ENCODE measurements at places on chromosomes 2 and 18. TPM values are rescaled to one million over a fixed set of nuclear protein-coding genes. Genes with fewer than 3 reads are reported as not detected.

DNA sequence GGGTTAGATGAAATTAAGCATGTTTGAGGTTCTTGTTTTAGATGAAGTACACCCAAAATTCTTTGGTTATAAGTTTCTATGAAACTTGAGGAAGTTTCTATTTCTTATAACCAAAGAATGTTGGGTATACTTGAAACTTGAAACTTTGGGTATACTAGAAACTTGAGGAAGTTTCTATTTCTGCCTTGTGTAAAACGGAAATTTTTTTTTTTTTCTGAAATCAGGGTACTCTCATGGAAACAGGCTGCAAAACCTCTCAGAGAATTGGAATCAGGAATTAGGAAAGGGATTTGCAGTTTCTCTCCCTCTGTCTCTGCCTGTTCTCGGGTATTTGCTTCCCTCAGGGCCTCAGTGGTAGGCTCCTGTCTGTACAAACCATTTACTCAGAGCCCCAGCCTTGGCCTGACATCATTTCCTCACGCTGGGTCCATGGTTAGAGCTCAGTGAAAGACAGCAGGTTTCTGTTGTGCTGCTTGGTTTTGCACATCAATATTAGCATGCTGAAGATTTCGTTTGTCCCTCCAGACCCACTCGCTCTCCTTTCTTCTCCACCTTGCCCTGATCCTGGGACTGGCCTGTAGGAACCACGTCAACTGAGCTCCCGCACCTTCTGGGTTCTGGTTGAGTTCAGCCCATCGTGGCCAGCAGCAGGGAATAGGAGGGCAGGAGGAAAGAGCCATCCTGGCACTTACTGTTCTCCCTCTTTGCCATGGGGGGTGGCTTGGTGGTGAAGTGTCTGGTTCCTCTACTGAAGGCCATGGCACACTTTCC lies 106.4 kb downstream of the POLR1A start:
- no peaks in the 10 kb centered on the region for H3K27me3 ChIP-seq
- peak overlapping the region; percentile 56 for H3K4me3 ChIP-seq

DNA sequence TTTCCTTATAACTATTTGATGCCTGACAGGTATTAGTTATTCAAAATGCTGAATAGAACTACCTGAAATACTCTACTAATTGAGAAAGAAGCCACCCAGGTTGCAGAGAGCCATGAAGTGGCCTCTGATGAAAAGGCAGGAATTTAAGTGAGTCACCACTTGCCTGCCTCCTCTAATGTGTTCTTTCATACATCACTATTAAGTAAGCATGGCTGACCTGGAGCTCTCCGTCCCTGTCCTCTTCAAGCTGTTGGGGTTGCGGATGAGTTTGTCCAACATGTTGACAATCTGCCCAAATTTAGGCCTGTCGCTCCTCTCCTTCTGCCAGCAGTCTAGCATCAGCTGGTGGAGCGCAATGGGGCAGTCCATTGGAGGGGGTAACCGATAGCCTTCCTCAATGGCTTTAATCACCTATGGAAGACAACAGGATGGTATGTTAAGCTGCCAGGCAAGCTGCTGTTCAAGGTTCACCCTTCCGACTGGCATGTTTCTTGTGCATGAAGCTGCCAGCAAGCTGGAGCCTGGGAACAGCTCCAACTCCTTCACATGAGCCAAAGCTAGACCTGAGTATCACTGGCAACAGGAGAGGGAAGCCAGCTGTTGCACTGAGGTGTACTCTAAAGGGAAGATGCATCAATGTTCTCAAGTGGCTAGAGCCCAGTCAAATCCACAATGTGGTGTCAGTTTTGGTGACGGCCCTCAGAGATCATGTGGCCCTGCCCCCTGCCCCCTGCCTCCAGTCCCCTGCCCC lies 142.2 kb downstream of the EPHA4 start:
- no peaks in the 10 kb centered on the region for H3K27me3 ChIP-seq
- DNase-seq: no peak

DNA sequence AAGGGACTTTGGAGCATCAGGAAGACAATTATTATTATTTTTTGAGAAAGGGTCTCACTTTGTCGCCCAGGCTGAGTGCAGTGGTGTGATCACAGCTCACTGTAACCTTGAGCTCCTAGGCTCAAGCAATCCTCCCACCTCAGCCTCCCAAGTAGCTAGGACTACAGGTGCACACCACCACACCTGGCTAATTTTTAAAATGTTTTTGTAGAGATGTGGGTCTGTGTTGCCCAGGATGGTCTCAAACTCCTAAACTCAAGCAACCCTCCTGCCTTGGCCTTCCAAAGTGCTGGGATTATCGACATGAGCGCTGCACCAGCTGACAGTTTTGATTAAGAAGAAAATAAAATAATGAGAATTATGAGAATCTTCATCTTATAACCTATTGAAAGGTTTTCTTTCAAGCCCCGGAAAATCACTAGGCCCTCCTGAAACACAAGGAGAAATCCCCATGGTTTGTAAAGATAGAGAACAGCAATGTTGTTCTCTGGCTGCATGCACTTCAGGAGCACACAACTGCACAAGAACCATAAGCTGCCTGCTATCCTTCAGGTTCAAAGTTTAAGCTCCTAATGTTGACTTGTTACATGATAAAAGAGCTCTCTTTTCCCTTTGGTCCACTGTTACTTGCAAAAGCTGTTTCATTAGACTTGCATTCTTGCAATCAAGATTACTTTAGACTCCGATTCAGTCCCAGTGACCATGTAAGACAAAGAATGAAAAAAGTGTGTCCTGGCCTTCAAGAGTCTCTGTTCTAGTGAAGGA lies 16.8 kb downstream of the NPC1 start:
- H3K27ac ChIP-seq: no peak overlapping the region
- no peak for DNase-seq
- no peak overlapping the region for H3K4me3 ChIP-seq
- no peaks in the 10 kb centered on the region for H3K27me3 ChIP-seq
- H3K4me1 ChIP-seq: peaks cover 26% of the 10 kb centered on the region

GRCh38 chr2:184026961-184027360 lies 571.4 kb upstream of the ZNF804A start:
- H3K4me1 ChIP-seq: no peaks in the 10 kb centered on the region
- no peak for DNase-seq
- no peaks in the 10 kb centered on the region for H3K36me3 ChIP-seq

- peaks cover 3% of the 10 kb centered on the region for H3K4me1 ChIP-seq
- no peak for DNase-seq
- no peak overlapping the region for H3K4me3 ChIP-seq
- H3K27ac ChIP-seq: no peak overlapping the region
Measured at GRCh38 chr2:10267036-10267435, 35.7 kb upstream of the HPCAL1 start.

DNA sequence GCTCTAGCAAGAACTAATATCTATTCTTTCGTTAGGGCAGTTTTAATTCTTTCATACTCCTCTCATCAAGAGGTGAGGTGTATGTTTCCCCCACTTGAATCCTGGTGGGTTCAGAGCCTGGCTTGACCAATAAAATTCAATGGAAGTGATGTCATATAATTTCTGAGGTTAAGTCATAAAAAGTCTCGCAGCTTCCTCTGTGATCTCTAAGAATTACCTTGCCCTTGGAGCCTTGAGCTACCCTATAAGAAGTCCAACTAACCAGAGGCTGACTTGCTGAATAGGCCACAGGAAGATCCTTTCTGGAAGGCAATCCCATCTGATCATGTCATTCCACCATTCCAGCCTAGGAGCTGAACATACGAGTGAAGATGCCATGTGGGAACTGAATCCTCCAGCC lies 26.1 kb upstream of the INO80D start:
- no peak overlapping the region for H3K4me3 ChIP-seq
- no peaks in the 10 kb centered on the region for H3K27me3 ChIP-seq
- H3K36me3 ChIP-seq: peaks cover 15% of the 10 kb centered on the region
- H3K27ac ChIP-seq: no peak overlapping the region

The NFATC1 gene
- total RNA-seq: 27.8 TPM

The COLEC11 gene
- 0.32 TPM for total RNA-seq

The MBP gene
- 101 TPM for total RNA-seq

GRCh38 chr2:239012228-239012627 lies 164.3 kb downstream of the TWIST2 start:
- H3K4me1 ChIP-seq: no peaks in the 10 kb centered on the region
- no peak overlapping the region for H3K4me3 ChIP-seq
- no peak for DNase-seq
- H3K36me3 ChIP-seq: no peaks in the 10 kb centered on the region
- no peak overlapping the region for H3K27ac ChIP-seq
- peaks cover 17% of the 10 kb centered on the region for H3K27me3 ChIP-seq

GRCh38 chr2:185428000-185428399 lies 310.6 kb upstream of the FSIP2 start:
- no peaks in the 10 kb centered on the region for H3K27me3 ChIP-seq
- no peaks in the 10 kb centered on the region for H3K36me3 ChIP-seq
- no peak overlapping the region for H3K27ac ChIP-seq
- H3K4me3 ChIP-seq: no peak overlapping the region

DNA sequence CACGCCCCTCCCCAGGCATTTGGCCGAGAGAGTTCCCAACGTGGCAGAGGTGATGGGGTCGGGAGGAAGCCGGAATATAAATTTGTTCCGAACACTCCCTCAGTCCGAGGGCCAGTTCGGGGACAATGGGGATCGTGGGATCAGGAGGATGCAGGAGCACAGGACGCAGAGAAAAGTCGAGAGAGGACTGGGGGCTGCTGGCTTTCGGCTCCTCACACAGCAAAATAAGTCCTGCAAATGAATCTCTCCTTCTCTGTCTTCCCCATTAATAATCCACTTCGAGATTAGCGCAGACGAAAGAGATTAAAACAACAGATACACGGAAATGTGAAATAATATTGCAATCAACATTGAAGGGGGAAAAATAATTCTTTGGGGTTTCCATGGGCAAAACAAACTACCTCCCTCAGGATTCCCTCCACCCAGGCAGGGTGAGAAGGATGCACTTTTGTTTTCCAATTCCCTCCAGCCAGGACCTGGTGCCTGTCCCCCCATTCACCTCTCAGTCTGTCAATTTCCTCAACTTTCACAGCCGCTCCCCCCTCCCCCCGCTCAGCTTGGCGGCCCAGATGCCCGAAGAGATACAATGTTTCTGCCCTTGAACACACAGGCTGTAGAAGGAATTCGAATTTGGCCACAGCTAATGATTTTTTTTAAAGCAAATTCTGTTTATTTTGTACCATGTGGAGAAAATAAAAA lies 3.1 kb upstream of the ZEB2 start:
- peaks cover 61% of the 10 kb centered on the region for H3K27me3 ChIP-seq
- peaks cover 2% of the 10 kb centered on the region for H3K36me3 ChIP-seq
- peaks cover 22% of the 10 kb centered on the region for H3K4me1 ChIP-seq
- peak overlapping the region; percentile 73 for H3K4me3 ChIP-seq
- H3K27ac ChIP-seq: peak overlapping the region; percentile 57

The FEV gene
- not detected for total RNA-seq

- H3K4me1 ChIP-seq: no peaks in the 10 kb centered on the region
- H3K27me3 ChIP-seq: peaks cover 8% of the 10 kb centered on the region
- no peak overlapping the region for H3K27ac ChIP-seq
- H3K4me3 ChIP-seq: no peak overlapping the region
Measured at GRCh38 chr2:173654896-173655265, 300.2 kb downstream of the CDCA7 start.

- H3K4me1 ChIP-seq: peaks cover 5% of the 10 kb centered on the region
- no peak for DNase-seq
- H3K27me3 ChIP-seq: peaks cover 2% of the 10 kb centered on the region
- no peak overlapping the region for H3K4me3 ChIP-seq
- H3K27ac ChIP-seq: no peak overlapping the region
Measured at GRCh38 chr2:44671276-44671675, 270.2 kb upstream of the SIX3 start.

- no peaks in the 10 kb centered on the region for H3K4me1 ChIP-seq
- H3K36me3 ChIP-seq: no peaks in the 10 kb centered on the region
- DNase-seq: no peak
- H3K27me3 ChIP-seq: peaks cover 5% of the 10 kb centered on the region
- no peak overlapping the region for H3K4me3 ChIP-seq
Measured at GRCh38 chr2:12155303-12156051, 409.0 kb downstream of the LPIN1 start.

- H3K27me3 ChIP-seq: no peaks in the 10 kb centered on the region
- H3K27ac ChIP-seq: no peak overlapping the region
- no peak for DNase-seq
- no peaks in the 10 kb centered on the region for H3K36me3 ChIP-seq
- H3K4me3 ChIP-seq: no peak overlapping the region
- no peaks in the 10 kb centered on the region for H3K4me1 ChIP-seq
Measured at GRCh38 chr18:65468881-65469280, 281.9 kb upstream of the CDH7 start.

DNA sequence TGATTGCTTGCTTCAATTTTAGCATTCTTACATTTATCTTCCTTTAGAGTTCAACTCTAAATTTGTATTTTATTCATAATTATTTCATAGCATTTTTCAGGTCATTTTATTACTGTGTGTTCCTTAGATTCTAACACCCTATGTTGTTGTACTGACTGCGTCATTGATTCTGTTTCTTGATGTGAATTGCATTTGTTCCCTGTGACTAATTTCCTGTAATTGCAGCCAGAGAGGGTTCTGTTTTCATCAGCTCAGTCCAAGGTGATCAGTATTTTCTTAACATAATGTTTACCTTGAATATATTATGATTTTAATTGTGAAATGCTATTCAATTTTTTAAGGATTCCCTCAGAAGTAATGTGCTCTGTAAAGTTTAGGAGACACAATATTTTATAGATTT lies 970.2 kb upstream of the PIK3C3 start:
- H3K4me3 ChIP-seq: no peak overlapping the region
- H3K4me1 ChIP-seq: no peaks in the 10 kb centered on the region
- H3K36me3 ChIP-seq: no peaks in the 10 kb centered on the region
- no peak overlapping the region for H3K27ac ChIP-seq

The FOXD4L1 gene
- total RNA-seq: 0.23 TPM

DNA sequence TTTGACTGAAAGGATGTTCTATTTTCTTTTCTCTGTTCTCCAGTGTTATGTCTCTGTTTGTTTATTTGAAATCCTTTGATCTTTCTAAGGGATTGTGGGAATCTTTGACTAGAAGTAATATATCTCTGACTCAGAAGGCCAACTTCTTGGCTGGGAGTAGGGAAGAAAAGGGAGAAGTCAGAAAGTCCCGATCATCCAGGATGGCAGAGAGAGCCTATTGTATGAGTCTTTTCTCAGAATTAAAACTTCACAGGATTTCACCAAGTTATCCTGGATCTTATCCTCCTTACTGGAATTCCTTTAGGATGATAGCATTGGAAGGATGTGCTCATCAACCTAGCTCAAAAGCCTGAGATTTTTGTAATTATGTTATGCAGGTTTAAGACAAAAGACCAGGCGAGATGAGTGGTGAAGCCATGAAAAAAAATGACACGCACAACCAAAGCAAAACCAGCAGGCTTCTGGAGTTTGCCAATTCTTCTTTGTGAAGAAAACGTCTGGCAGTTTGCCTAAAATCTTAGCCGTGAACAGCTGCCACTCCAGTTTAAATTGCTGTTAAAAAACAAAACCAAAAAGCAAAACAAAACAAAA lies 383.6 kb upstream of the SMIM21 start:
- DNase-seq: no peak
- H3K4me1 ChIP-seq: no peaks in the 10 kb centered on the region
- no peak overlapping the region for H3K27ac ChIP-seq
- H3K36me3 ChIP-seq: no peaks in the 10 kb centered on the region
- no peaks in the 10 kb centered on the region for H3K27me3 ChIP-seq
- no peak overlapping the region for H3K4me3 ChIP-seq

The SLC38A11 gene
- total RNA-seq: not detected

The RGPD4 gene
- total RNA-seq: 0.35 TPM

Measured in activated CD8-positive, alpha-beta memory T cell treated with anti-CD3 and anti-CD28 coated beads, Interleukin-2, amount 10 ng/mL, durations not matched to agents 7 days and 5 days (primary cell).